ENCODE measurements at places on chromosomes 3 and 15. TPM values are rescaled to one million over a fixed set of nuclear protein-coding genes. Genes with fewer than 3 reads are reported as not detected.

The CHST14 gene
- polyA plus RNA-seq = 31.3 TPM

The MME gene
- polyA plus RNA-seq = 467 TPM

The SH2D7 gene
- polyA plus RNA-seq = 0.98 TPM

The TTLL13 gene
- 0.45 TPM for polyA plus RNA-seq

The RLBP1 gene
- polyA plus RNA-seq = not detected

DNA sequence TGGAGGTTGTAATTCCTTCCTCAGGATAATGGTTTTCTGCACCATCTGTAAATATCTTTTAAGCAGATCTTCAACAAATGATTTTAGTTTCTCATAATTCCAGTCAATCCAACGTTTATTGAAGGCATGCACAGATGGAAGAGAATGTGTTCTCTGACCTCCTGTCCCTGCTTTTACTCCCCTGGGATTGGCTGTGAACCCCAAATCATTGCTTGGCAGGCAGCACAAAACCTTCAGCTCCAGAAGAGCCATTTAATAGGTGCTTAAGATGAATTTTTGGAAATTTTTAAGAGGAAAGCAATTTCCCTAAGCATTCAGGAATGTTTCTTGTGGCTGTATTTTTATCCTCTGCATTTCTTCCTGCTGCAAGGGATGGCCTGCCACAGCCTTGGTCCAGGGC is 25.5 kb upstream of the THSD4 start:
- DNase-seq = no peak

DNA sequence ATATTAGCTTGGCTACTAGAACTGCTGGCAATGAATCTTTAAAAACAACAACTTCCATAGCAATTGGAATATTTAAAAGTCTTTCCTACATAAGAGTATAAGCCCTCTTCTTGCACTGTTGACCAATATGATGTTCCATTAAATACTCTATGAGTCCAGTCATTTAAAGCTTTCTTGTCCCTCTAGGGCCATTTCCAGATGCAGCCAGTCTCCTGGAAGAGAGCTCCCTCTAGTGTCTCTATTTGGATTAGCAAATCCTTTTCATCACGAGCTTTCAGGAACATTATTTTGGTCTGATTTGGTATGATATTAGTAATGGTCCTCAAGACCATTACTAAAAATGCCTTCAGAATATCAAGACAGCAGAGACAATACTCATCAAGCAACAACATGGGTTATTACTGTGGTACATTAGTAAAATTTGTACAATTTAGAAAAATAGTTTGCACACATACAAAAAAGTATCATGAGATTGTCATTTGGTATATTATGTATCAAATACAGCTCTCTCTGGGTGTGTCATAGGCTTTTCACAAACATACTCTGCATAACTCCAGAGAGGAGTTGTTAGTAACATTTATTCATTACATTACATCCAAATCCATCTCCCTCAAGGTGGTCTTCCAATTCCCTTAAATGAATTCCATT is 101.3 kb downstream of the DPH6 start:
- peak; percentile 34 for DNase-seq

- DNase-seq = no peak
These were observed 272.5 kb downstream of the XXYLT1 start for GRCh38 chr3:194998417-194998816.

- DNase-seq = no peak
These were observed 19.4 kb upstream of the NFKBIZ start for GRCh38 chr3:101829874-101830273.

- no peak for DNase-seq
These were observed 163.7 kb downstream of the MEIS2 start for GRCh38 chr15:36936613-36937012.

- DNase-seq = no peak
These were observed 4.1 kb upstream of the CLDN1 start for GRCh38 chr3:190326361-190326760.

DNA sequence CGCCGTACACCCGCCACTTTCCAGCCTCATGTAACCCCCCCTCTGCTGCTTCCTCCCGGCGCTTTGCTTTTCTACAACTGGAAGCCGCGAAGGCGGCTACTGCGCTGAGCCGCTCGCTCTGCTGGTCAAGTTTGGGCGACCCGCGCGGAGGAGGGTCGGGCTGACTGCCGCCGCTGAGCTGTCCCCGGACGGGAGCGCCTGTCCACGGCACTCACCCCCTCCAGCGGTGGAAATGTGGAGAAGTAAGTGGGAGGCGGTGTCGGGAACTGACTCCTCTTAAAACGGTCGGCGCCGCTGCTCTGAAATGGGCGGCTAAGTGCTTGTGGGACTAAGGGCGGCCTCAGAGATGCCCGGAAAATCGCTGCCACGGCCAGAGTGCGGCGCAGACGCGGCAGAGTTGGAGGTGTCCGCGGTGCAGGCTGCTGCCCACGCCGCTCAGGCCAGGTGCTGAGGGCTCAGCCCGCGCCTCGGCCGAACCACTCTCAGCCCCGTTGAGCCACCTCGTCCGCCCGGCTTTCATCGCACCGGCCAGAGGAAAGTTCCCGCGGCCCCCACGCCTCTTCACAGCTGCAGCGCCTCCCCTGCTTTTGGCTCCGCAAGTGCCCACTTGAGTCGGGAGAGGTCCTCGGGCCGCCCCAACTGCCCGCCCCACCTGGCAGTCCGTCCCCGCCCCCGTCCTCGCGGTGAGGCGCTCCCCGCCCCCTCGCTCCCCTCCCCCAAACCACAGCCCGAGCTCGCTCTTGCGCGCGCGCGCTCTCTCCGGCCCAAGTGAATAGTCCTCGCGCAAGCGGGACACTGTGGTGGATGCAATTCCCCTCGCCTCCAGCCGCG is at the start of gene EPHA6:
Gene EPHA6, plus strand, starts transcription at position 775 of the 831 bp plus-strand sequence.
- peak; percentile 43 for DNase-seq

- no peak for DNase-seq
These were observed 931.7 kb downstream of the MCTP2 start for GRCh38 chr15:95162967-95163531.

DNA sequence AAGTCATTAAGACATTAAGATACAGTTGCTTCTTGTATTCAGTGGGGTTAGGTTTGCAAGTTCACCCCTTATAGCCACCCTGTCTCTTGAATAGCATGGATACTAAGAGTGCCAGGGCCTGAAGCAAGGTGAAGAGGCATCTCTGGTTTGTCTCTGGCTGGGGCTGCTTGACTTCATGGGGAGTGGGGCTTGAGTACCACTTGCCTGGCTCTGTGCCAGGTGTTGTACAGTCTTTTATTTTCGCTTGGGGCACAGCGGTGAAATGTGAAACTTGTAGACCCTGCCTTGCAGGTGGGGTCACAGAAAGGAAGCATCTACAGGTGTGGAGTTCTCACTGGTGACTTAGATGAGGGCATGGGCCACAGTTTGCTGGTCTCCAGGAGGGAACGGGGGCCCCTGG is 152.1 kb downstream of the PDE8A start:
- DNase-seq = no peak

GRCh38 chr3:32239307-32240158 is 1.1 kb downstream of the CMTM8 start:
- no peak for DNase-seq

DNA sequence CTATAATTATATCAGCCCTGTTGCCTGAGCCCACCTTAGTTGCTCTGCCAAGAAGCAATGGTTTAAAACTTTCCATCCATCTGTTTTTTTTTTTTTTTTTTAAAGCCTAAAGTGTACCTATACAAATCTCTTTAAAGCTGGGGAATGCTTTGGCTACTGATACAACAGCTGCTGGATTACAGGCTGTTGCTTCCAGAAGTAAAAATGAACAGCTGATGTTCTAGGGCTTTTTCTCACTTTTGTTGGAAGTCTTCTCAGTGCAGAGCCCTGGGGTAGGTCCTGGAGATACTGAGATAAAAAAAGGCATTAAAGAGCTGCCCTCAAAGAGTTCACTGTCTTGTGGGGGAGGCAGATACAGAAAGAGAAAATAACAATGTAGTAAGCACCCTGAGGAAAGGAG is 218.1 kb downstream of the NLGN1 start:
- DNase-seq = no peak

DNA sequence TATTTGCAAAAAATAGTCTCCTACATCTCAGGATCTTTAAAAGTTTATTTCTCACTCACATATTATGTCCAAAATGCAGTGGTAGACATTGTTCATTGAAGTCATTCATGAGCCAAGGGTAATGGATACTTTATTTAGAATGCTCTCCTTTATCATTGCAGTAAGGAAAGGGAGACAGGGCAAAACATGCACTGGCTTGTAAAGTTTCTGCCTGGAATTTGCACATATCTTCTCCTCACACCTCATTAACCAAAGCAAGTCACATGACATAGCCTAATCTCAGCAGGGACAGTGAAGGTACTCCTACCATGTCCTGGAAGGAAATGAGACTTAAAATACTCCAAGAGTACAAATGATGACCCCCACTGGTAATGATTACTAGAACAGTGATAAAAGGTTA is 333.7 kb upstream of the EPHA3 start:
- no peak for DNase-seq

- DNase-seq = no peak
These were observed 30.5 kb downstream of the ITGB5 start for GRCh38 chr3:124856677-124857076.

DNA sequence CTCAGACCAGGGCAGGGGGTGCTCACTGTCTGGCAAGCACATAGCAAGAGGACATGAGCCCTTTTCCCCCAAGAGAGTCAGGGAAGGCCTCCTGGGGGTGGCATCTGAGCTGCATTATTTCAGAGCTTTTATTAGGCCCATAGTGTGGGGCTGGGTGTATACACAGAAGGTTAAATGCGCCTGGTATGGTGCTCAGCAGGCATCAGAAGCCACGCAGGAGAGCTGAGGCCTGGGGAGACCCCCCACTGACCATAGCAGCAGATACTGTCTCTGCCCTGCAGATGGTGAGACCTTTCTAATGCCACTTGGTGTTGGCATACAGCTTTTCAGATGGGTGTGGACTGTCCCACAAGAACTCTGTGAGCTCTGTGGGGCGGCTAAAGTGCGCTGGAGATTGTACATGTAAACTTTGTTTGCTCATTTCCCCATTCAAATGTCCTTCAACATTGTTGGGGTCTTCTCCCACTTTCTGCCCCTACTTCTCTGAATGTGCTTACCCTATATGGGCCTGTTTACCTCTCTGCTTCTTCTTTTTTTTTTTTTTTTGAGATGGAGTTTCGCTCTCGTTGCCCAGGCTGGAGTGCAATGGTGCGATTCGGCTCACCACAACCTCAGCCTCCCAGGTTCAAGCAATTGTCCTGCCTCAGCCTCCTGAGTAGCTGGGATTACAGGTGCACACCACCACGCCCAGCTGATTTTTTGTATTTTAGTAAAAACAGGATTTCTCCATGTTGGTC is 62.2 kb downstream of the CDC25A start:
- no peak for DNase-seq

DNA sequence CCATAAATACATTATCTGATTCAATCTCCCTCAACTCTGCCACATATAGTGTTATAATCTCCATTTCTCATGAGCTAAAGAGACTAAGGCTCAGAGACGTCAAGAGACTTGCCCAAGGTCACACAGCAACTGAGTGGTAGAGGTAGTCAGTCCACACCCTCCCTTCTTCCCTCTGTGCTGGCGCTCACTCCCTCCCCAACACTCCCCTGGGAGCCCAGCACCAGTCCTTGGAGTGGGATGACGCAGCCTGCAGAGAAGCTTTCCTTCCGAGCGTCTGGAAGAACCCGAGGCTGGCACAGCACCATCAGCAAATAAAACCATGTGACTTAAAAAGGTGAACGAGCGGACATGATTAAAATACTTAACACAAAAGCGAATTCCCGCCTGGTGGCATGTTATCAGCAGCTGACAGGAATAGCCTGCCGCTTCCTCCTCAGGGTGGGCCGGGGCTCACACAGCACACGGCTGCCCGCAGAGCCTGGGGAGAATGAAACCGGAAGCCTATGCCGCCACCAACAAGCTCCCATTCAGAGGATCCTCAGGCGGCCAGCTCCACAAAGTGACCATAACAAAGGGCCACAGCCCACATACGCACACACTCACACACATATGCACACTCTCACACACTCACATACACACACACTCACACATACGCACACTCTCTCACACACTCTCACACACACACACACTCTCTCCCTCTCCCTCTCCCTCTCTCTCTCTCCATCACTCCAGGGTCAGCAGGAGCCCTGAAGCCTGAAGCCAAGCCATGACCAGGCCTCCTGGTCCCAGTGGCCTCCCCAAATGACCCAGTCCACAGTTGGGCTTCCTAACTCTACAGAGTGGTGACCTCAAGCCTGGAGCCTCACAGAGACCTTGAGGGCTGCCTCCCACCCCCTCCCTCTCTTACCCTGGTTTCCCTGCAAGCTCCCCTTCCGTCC is 120.5 kb downstream of the XXYLT1 start:
- no peak for DNase-seq

- no peak for DNase-seq
These were observed 665.0 kb upstream of the CBLB start for GRCh38 chr3:106533788-106534160.

DNA sequence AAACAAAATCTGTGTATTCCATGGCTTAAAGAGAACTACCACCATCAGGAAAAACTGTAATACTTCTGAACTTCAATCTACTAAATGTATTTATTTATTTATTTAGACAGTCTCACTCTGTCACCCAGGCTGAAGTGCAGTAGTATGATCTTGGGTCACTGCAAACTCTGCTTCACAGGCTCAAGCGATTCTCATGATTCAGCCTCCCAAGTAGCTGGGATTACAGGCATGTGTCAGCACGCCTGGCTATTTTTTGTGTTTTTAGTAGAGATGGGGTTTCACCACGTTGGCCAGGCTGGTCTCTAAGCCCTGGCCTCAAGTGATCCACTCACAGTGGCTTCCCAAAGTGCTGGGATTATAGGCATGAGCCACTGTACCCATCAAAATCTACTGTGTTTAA is 202.3 kb upstream of the POU1F1 start:
- no peak for DNase-seq

GRCh38 chr15:57312318-57313133 is 63.8 kb upstream of the CGNL1 start:
- no peak for DNase-seq

DNA sequence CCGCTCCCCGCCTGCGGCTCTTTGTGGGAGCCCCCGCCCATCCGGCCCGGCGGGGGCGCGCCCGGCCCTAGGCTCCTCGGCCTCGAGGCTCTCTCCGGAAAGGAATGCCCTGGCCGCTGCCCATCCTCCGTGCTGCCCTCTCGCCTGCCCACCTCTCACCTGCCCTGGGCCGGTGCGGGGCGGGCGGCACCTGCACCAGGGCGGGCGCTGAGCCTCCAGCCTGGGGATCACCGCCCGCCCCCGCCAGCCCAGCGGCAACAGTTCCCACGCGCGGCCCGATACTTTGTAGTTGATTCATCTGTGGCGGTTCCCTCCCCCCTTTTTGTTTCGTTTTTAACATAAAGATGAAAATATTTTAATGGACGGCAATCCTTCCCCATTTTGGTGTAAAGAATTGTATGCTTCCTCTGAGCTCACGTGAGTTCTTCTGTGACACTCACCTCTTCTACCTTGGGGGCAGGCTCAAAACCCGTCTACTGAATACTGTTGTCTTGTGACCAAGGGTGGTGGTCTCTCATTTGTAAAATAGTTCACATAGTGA is 1.9 kb downstream of the KLF13 start:
- no peak for DNase-seq

GRCh38 chr3:160398820-160399124 is 253 bp downstream of the IFT80 start:
- no peak for DNase-seq

Measured in left kidney (tissue), 8 donors.